Hematopoietic multipotent progenitor cell treated with erythropoietin and hydrocortisone succinate and interleukin-3 and kit ligand, for 15 days (in vitro differentiated cells): ENCODE measurements at places on chromosomes 11 and 22.

DNA sequence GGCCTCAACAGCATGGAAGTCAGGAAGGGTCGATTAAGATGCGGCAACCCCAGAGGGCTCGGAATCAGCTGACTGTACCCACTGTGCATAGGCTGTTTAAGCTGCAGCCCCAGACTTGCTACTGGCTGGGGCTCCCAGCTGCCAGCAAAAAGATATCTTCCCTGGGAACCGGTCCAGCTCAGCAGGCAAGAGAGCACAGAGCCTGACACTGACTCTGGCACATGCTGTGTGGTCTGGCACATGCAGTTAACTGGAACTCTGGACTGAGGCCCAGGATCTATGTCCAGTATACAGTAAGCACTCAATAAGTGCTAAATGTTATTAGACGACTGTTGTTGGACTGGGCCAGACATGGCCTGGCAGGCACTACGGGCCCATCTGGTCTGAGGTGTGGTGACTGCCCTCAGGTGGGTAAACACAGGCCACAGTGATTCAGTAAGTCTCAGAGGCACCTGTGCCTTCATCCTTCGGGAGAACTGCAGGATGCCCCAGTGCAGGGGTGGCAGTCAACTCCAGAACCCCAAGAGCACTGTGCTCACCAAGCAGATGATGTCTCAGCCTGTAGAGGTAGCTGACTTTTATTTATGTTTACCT lies 87.6 kb downstream of the LARGE1 start:
- no peak for DNase-seq

DNA sequence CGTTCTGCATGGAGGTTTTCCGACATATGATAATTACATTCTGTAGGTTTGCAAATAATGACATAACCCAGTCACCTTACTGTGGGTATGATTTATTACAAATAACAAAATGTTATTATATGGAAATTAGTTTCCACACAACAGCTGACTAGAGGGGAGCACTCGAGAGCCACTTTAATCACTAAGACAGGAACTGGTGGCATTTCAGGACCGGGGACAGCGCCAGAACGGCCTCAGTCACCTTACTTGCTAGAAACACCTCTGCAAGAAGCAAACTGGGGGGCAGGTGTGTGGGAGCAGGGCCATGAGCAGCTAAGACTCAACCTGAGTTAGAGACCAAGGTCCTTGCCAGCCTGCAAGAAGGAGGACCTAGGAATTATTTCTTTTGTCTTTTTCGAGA lies 199.9 kb downstream of the DSCAML1 start:
- no peak for DNase-seq

DNA sequence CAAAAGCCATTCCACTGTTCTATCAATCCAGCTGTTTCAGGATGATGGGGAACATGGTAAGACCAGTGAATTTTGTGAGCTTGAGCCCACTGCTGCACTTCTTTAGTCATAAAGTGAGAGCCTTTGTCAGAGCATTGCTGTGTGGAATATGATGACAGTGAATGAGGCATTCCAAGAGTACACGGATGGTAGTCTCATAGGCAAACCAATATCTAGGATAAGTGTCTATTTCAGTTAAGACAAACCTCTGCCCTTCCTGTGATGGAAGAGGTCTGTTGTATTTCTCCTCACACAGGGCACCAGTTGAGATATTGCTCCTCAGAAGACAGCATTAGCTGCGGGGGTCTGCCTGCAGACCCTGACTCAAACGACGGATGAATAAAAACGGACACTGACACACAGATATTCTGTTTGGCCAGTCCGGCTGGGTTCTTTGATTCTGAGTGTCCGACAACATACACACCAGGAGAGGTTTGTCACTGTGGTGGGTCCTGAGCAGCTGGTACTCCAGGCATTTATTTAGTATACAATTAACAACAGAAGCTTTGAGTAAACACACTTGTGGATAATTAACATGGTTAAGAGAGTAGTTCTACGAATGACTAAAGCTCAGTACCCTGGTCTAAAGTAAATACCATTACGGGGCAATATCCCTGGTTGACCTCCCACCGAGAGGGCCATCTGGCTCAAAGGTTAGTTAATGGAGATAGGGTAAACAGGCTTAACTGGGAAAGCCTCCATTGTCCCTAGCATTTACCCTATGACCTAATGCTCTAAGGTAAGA lies 121.7 kb downstream of the ZNF280B start:
- no peak for DNase-seq

DNA sequence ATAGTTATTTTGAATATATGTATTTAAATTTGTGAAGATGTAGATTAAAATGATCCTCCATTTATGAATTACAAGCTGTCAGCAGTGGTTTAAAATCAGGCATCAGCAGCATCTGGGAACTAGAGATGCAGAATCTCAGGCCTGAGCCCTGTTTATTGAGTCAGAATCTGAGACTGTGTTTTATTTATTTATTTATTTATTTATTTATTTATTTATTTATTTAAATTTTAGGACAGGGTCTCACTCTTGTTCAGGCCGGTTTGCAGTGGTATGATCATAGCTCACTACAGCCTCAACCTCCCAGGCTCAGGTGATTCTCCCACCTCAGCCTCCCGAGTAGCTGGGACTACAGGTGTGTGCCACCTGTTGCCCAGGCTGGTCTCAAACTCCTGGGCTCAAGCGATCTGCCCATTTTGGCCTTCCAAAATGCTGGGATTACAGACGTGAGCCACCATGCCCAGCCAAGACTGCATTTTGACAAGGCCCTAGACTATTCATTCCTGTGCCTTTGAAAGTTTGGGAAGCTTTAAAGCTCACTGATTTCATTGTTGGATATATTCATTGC lies 70.7 kb downstream of the PPP6R3 start:
- DNase-seq, result no peak

GRCh38 chr11:443542-444199 lies 1.9 kb upstream of the ANO9 start:
- no peak for DNase-seq

GRCh38 chr11:128116447-128116846 lies 470.9 kb downstream of the ETS1 start:
- DNase-seq, result no peak

GRCh38 chr11:33598426-33599069 lies 102.1 kb downstream of the C11orf91 start:
- DNase-seq, result no peak

- DNase-seq, result no peak
Measured at GRCh38 chr11:17432002-17432401, 43.5 kb upstream of the KCNJ11 start.

GRCh38 chr11:70433966-70434812 lies 35.9 kb downstream of the CTTN start:
- DNase-seq, result no peak

GRCh38 chr22:47849576-47849975 lies 1087.1 kb downstream of the TBC1D22A start:
- no peak for DNase-seq

DNA sequence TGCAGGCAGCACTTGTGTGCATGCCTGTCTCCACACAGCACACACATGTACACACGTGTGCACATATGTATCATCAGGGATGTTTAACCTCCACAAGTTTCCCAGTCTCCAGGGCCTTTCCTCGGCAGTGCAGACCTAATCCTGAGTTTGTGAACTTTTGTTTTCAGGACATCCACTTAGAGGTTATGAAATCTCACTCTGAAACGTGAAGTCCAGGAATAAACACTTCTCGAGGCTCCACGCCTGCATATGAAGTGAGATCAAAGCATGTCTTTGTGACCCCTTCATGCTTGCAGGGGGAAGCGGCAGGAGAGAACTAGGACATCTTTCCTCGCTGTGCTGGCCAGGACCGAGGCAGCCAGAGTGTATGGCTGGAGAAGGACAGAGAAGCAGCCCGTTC lies 3.1 kb downstream of the SHISAL1 start:
- no peak for DNase-seq

DNA sequence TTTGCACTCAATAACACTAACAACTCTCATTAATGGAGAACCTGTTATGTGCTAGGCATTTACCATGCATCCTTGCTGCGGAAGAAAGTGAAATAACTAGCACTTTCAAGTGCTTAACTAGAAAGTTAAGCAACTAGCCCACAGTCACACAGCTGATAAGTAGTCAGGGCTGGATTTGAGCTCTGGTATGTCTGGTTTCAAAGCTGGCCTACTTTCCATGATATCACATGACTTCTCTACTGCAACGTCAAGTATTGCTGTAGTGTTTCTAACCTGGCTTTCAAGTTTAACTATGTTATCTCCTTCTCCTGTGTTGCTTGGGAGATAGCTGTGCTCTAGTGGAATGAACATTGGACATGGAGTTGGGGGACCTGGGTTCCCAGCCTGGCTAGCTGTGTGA lies 12.1 kb downstream of the SLC15A3 start:
- no peak for DNase-seq

GRCh38 chr22:32918741-32919140 lies 117.2 kb downstream of the TIMP3 start:
- DNase-seq, result no peak

DNA sequence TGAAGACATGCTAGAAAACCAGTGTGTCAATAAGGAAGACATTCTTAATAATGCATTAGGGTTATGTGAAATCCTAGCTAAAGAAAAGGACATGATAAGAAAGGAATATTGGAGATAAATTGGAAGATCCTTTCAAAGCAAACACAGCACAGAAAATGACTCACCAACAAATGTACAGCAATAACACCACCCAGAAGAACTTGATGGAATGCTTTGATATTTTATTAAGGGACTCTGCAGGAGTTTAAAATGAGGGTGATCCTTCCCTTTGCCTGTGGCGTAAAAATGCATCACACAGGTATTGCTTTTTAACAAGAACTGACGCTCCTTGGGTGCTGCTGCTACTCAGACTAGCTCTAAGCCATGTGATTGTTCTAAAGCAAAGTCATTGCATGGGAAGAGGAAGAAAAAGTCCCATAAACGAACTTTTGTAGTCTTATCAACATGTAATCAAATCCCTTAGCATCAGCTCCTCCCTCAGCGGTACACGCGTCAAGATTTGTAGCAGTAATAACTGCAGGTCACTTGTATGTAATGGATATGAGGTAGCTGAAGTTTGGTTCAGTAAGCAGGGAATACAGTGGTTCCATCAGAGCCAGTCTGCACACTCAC lies 48.4 kb upstream of the EED start:
- no peak for DNase-seq

DNA sequence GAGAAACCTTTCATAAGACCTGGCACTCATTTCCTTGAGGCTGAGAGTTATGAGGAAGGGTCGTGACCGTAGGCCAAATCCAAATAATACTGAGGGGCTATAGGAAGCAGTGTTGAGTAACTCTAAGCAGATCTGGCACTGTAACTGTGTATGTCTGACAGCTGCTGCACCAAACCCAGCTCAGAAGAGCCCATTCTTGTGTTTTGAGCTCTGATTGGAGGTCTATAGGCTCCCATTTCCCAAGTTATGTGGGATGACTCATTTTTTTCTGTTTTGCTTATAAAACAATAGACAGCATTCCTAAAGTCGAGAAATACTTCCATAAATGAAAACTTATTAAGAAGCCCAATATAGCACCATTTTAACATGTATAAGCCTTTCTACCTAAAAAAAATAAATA lies 645.8 kb downstream of the DLG2 start:
- DNase-seq, result no peak

- DNase-seq, result no peak
Measured at GRCh38 chr11:9899676-9900075, 235.8 kb downstream of the SWAP70 start.

- DNase-seq, result no peak
Measured at GRCh38 chr22:48309115-48309705, 1518.5 kb downstream of the BRD1 start.

DNA sequence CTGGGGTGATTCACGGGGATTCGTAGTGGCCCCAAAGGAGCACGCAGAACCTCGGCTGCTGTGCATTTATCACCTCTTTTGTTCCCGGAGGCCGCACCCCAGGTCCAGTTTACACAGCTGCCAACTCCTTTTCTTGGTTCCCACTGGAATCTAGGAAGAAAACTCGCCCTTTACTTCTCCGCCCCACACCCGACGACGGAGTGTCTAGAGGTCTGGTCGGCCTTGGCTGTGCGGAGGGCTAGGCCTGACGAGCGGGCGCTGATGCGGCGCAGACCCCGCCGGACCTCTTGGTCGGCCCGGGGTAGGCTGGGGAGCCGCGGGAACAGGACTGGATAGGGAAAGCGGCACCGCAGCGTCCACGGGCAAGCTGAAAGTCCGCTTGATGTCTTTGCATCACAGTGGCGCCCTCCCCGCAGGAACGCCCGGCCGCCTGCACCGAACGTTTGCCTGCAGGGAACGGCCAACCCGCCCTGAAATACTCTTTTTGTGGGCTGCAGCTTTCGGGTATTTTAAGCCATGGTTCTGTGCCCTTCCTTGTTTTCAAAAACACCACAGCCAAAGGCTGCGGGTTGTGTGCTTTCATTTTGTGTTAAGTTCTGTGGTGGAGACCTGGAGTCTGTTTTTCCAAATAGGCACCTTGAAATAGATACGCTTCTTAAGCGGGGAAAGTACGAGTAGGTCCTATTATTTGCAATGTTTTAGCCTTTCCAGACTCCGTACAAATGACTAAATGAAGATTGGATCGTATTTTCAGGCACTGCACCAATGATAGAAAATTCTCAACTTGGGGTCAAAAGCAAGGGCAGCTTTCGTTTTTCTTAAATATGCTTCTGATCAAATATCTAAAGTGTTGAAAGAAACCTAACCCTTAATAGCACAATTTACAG lies 829 bp upstream of the ZBED5 start:
- no peak for DNase-seq

DNA sequence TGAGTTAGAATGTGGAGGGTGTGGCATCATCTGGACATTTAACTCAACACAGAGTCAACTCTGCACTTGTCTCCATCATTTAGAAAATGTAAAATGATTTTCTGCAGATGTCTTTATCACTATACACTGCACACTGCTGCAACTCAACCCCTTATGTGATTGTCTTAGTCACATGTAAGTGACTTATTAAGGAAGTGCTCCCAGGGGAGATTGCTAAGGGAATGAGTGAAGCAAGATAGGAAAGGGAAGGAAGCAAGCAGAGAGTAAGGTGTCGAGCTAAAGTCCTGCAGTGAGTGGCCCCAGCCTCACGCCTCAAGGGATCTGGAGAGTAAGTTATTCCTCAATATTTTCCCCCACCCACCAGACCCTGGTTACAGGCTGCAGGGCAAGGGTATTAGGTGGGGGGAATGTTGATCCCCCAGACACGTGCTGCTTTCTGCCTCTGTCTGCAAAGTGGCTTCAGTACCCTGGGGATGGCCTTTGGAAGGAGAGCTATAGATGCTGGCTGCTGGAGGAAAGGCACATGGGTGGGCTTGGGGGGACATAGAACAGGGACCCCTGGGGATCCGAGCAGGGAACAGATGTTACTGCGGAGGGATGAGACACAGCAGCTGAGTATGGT lies 7.2 kb upstream of the CBX6 start:
- no peak for DNase-seq

GRCh38 chr11:2482745-2483144 lies 37.9 kb downstream of the KCNQ1 start:
- DNase-seq, result no peak

DNA sequence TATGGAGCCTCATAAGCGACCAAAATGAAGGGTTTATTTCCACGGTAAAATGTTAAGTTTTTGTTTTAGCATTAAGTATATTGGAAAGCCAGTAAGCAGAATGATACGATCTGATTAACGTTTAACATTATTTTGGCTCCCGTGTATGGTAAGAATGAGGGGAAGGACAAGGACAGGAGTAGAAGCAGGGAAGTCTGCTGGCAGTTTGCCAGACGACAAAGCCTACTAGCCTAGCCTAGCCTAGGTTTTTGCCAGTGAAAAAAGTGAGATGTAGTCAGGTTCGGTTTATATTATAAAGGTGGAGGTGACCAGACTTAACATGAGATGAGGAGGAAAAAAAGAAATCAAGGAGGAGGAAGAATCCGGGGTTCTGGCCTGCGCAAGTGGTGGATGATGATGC lies 78.9 kb upstream of the ARHGAP32 start:
- no peak for DNase-seq
